ENCODE measurements at places on chromosomes 16 and 17.

DNA sequence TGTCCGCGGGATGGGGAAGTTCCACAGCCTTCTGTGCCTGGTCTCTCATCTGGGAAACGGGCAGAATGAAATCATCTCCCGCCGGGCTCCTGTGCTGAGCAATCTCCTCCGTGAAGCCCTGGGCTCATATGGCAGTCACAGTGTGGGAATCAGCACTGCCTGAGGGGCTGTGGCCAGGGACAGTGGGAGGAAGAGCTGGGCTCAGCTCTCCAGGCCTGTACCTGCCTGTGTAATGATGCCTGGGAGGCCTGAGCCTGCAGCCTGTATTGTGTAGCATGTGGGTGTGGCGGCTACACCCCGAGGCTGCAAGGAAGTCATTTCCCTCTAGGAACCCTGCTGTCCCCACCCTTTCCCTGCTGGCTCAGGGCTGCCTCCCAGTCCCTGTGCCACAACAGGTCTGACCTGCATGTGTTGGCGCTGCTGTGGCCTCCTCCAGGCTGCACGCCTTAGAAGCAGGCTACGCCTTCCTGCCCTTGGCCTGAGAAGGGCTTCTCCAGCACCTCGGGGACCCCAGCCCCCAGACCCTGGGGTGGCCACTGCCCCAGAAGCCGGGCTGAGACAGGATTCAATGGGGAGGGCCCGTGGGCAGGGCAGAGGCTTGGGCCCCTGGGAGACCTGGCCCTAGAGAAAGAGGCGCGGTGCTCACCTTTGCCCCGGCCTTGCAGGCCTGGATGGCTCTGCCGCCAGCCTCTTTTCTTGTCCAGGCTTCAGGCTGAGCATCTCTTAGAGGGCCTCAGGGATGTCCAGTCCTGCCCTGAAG lies 2.1 kb downstream of the ITGB4 start:
- peak; percentile 42 for DNase-seq

- no peak for DNase-seq
Measured at GRCh38 chr17:52041123-52041617, 117.3 kb downstream of the CA10 start.

- DNase-seq: no peak
Measured at GRCh38 chr17:42673885-42674754, 2.7 kb downstream of the PLEKHH3 start.

GRCh38 chr16:83335076-83335475 lies 472.7 kb upstream of the HSBP1 start:
- DNase-seq: no peak

DNA sequence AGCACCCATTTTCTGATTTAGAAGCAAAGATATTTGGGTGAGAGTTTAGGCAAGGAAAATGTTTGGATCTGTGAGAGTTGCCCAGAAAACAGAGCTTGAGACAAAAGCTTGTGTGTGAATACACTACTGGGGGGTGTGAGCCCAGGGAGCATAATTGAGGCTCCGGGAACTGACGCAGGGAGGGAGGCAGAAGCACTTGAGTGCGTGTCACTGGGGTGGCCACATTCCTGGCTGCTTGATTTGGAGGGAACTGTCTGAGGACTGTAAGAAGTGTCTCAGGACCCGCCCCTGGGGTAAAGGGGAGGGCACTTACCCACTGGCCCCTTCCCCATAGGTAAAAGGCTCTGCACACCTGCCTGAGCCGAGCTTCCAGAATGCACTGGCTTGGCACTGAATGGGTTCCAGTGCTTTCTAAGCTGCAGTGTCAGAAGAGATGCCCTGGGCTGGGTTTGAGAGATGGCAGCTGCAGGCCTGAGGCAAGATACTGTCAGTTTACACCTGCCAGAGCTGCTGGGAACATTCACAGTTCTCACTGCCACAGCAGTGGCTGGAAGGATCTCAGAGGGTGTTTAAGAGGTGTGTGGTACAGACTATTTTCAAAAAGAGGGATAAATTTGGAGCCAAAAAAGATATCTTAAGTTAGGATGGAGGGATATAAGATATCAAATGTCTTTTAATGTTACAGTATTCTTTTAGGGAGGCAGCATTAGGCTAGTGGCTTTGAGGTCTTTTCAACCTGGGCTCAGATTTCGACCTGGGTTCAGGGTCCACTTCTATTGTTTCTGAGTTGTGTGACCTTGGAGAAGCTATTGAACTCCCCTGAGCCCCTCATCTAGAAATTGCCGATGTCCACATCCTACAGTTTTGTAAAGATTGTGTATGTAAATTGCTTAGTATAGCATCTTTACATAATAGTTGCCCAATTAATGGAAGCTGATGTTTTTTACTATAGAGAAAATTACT lies 6.9 kb upstream of the TEX2 start:
- no peak for DNase-seq

- no peak for DNase-seq
Measured at GRCh38 chr17:77209330-77209748, 68.6 kb downstream of the SEC14L1 start.

- DNase-seq: no peak
Measured at GRCh38 chr16:17723531-17724134, 252.9 kb upstream of the XYLT1 start.

- DNase-seq: peak; percentile 73
Measured at GRCh38 chr16:56643080-56643778, 4.8 kb downstream of the MT1A start.

- DNase-seq: no peak
Measured at GRCh38 chr17:30005709-30006320, 64.4 kb downstream of the EFCAB5 start.

- no peak for DNase-seq
Measured at GRCh38 chr16:87423429-87423828, 31.3 kb downstream of the MAP1LC3B start.

DNA sequence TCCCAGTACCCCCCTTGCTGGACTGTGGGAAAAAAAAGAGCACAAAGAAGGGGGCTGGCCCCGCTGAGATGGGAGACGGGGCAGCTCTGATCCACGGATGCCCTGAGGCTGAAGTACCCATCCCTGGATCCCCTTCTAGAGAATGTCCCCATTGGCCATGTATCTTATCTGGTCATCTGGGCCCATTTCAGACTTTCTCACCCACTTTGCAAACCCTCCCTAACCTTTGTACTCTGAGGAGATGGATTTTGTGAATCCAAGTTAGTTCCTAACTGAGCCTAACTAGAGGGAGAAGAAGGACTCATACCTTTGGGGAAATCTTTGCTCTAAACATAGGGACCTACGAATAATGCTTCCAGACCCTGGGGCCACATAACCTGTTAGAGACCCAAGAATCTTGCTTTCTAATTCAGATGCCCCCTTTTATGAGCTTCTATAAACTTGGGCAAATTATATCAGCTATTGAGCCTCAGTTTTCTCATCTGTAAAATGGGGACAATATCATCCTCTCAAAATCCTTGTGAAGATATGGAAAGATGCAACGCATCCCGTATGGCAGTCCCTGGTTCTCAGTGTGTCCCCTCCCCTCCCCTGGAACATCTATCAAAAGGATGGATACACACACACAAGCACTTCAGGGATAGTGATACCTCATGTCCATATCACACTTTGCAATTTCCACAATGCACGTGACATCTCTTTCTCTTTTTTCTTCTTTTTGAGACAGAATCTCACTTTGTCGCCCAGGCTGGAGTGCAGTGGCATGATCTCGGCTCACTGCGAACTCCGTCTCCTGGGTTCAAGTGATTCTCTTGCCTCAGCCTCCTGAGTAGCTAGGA lies 16.8 kb upstream of the FZD2 start:
- no peak for DNase-seq

GRCh38 chr16:47045459-47045858 lies 72.0 kb upstream of the DNAJA2 start:
- DNase-seq: no peak

DNA sequence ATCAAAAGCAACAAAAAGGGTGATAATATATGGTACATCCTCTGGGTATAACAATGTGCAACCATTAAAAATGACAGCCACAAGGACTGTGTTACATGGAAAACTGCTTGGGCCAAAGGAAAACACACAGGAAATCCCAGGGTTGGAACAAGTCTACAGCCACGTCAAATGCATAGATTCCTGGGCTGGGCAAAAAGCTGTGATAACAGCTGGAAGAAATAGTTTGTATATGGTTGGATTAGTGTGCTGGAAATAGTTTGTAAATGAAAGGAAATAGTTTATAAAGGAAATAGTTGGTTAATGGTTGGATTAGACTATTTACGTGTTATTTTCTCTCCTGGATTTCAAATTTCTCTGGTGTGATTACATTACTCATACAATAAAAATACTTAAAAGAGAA lies 2.6 kb downstream of the HSD17B2 start:
- DNase-seq: no peak

DNA sequence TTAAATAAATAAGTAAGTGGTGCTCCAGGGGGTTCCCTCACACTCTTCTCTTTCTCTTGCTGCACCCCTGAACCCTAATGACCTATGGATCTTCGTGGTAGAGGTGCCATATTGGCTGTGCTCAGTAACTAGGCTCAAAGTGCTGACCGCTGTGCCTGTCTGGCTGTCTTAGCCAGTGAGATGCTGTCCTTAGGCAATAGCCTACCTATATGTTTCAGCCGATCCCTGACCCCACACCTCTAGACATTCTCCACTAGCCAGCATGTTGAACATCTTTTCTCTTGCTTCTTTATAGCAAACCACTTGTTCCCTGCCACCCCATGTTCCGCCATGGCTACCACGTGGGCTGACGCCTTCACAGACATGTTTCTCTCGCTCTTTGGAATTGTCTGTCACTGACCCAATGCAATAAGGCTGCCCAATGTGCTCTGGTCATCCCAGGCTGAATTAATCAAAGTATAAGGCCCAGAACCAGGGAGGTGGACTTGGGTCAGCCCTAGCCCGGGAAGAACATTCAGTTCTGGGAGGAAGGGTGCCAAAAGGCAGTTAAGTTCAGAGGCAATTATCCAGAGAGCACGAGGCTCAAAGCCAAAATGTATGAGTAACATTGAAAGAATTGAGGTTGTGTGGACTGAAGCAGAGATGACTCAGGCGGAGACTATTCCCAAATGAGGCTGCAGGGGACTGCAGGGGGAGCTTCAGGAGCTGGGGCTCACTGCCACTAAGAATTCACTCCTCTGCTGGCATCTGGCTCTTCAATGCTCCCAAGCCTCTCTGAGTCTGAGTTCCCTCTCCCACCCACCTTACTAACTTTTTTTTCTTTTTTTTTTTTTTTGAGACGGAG lies 28.7 kb upstream of the TNRC6A start:
- no peak for DNase-seq

GRCh38 chr16:27985981-27986380 lies 77.5 kb downstream of the GSG1L start:
- no peak for DNase-seq

DNA sequence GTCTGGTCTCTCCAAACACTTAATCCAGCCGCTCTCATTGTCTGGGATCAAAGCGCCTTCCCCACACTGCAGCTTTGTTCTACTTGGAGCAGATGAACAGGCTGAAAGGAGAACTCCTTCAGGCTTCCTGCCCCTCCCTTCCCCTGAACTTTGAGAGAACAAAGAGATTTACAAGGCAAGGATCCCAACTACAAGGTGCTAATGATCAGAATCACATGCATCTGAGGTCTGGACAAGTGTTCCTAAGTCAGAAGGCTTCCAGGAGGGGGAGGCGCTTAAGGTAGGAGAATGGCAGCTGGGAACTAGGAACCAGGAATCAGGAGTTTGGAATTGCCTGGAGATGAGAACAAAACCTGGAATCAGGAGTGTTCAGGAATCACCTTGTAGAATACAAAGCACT lies 606.3 kb upstream of the CDH11 start:
- no peak for DNase-seq

GRCh38 chr17:81396722-81397313 lies 1.6 kb downstream of the BAHCC1 start:
- DNase-seq: peak; percentile 58

DNA sequence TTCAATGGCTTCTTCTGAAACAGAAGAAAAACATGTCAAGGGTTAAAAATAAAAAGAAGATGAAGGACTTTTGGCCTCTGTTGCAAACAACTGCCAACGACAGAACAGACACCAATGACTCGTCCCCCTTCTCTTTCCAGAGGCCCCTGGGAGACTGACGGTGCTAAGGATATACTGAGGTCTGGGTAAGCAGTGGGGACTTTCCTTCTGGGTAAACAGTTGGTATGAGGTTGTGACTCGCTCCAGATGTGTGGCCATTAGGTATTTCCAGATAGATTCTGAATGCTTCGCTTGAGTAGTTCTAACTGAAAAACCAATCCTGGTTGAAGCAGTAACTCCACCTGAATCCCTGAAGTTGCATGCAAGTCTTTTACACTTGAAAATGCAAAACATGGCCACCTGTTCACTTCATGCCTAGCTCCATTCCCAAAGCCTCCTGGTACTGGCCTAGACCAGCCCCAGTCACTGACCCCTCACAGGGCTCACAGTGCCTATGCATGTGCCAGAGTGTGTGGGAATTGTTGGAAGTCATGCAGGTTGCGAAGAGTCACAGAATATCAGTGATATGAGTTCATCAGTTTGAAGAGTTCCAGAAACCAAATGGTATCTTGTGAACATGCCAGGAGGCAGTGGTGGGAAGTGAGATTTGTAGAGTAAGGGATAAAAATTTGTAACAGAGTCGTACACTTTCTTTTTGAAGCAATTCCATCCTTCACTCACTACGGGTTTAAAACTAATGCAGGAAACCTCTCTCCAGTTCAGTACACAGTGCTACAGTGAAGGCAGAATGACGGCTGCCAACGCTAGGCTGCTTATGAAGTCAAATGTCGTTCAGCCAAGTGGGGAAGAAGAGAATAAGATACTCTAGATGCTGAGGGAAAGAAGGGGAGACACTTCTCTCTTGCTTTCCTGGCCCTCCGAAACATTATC lies 217.8 kb downstream of the ZFHX3 start:
- no peak for DNase-seq

- peak; percentile 34 for DNase-seq
Measured at GRCh38 chr16:47779201-47780016, 318.3 kb downstream of the PHKB start.

GRCh38 chr16:87145181-87146176 lies 171.7 kb downstream of the C16orf95 start:
- DNase-seq: peak; percentile 5

DNA sequence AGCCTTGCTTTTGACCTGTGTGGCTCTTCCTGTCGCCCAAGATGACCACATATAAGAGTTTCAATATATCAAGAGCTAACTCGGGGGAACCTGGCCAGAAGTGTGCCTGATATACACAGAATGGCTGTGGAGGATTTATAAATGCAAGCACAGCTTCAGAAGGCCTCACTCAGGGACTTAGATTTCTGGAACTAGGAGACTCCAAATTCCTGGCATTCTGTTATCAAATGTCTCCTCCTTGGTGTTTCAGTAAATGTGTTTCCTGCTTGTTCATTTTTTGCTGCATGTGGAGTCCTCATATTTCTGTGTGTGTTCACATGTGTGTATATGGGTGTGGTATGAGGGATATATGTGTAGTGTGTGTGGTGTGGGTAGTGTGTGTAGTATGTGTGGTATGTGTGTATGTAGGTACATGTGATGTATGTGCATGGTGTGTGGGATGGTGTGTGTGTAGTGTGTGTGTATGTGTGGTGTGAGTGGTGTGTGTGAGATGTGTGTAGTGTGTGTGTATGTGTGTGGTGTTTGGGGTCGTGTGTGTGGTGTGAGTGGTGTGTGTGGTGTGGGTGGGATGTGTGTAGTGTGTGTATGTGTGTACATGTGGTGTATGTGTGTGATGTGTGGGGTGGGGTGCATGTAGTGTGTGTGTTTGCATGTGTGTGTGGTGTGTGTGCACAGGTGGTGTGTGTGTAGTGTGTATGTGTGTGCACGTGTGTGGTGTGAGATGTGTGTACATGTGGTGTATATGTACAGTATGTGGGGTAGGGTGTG lies 981 bp upstream of the CD300H start:
- DNase-seq: no peak

- peak; percentile 77 for DNase-seq
Measured at GRCh38 chr16:17154981-17155380, 315.8 kb downstream of the XYLT1 start.

- DNase-seq: no peak
Measured at GRCh38 chr17:56899403-56899802, 14.4 kb downstream of the TRIM25 start.

- peak; percentile 54 for DNase-seq
Measured at GRCh38 chr16:85602402-85603202, 10.5 kb upstream of the GSE1 start.

Measured in inflammatory macrophage treated with lipopolysaccharide for 1 hour (primary cell).